Fibroblast of lung (primary cell): ENCODE measurements at places on chromosomes 5 and 9.
A peak's percentile ranks its signal among the peaks of the same experiment; 100 is the strongest.

GRCh38 chr9:123375469-123376132 is 19.6 kb downstream of the CRB2 start:
- DNase-seq, result peak; percentile 12

DNA sequence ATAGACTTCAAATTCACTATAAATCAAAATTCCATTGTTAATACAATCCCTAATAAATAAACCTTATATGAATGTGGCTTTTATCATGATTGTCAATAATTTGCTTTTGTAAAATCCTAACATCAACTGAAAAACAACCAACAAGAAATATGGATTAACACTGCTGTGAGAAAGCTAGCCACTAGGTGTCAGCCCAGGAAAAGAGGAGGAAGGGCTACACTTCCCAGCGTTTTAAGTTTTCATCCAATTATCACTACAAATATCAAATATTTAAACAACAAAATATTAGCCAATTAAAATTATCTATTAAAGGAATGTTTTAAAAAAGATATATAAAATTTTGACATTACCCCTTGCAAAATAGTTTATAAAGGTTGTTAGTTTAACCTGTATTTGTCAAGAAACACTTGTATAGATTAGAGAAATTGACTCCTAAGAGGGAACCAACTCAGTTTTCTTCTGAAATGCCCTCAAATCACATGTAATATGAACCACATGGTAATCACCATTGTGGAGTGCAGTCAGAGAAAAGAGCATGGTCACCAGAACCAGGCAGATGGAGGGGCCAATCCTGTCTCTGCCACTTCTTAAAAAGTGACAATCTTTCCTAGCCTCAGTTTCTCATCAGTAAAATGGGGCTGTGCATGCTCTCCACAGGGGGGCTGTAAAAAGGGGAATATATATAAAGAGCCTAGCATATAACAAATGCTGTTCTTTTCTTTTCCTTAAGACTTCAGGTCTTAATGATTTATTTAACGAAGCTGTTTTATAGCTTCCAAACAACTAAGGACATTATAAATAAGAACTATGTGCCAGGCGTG is 188.2 kb downstream of the CRB2 start:
- DNase-seq, result peak; percentile 22

GRCh38 chr5:54725391-54726280 is 208.1 kb downstream of the SNX18 start:
- peak; percentile 76 for DNase-seq

- peak; percentile 53 for DNase-seq
Measured at GRCh38 chr5:123813937-123814624, 302.1 kb downstream of the CSNK1G3 start.

DNA sequence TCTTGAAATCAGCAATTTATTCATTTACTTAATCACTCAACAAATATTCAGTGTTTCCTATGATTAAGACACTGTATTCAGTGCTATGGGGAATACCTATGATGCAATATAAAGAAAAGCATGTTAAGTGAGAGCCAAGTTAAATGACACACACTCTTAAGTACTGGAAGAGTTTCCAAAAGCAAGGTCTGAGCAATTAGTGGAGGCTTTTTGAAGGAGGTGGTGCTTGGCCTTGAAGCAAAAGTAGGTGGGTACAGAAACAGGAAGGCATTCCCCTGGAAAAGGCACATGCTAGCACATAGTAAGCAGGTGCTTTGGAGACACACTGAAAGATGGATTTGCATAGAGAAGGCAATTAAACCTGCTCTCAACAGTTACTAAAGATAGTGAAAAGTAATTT is 4.0 kb downstream of the TSLP start:
- DNase-seq, result peak; percentile 96

GRCh38 chr5:157366741-157367674 is 93.0 kb upstream of the NIPAL4 start:
- peak; percentile 80 for DNase-seq

DNA sequence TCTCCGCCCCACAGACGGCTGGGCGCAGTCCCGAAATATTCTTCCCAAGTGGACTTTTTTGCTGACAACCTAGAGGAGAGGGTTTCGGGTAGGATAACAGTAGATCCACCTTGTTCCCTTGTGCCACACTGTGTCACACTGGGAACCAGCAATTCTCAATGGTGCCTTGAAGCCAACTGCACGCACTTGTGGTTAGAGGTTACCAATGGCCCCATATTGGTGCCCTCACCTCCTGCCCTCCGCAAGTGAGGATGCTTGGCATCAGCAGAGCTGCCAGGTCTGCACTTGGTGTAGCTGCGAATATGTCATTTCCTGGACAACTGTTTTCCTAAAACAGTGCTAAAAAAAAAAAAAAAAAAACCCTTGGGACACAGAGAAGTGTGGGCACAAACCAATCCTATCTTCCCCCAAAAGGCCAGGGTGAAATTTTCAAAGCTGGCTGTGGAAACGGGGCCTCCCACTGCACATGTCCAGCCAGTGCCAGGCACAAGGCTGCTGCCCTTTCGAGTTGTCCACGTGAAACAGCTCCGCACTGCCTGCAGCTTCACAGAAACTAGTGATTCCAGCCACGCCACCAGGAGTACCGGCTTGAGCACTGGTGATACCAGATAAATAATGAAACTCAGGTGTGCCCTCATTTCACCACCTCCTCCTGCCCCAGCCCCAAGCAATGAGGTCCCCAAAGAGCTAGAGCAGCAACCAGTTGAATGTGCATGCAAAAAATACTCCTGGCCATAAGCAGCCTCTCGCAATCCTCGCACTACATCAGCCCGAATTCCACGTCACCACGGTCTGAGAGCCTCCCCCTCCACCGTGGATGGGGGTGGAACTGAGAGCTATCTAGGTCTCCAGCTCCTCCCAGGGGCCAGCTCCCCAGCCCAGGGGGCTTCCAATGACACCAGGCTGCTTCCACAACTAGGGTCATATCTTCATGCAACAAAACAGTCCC is 51.2 kb downstream of the USP20 start:
- DNase-seq, result no peak

- no peak for DNase-seq
Measured at GRCh38 chr5:180006141-180006540, 65.4 kb downstream of the RNF130 start.

DNA sequence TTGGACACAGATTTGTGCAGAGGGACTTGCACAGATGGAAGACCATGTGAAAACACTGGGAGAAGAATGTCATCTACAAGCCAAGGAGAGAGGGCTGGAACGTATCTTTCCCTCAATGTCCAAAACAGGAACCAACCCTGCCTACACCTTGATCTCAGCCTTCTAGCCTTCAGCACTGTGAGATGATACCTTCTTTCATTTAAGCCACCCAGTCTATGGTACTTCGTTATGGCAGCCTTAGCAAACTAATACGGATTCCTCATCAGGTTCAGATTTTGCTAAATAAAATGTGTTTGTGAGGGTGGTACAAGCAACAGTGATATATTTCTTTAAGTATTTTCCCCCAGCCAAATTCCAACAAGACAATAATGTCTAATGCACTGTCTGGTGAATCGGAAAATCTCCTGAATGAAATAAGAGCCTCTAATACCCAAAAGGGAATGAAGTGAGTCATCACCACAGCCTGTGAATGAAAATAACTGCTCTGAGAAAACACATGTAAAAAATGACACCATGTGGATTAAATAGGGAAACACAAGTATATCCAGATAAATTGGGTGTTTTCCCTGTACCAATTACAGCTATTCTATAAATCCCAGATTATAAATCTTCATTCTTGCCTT is 182.8 kb upstream of the TARS1 start:
- DNase-seq, result peak; percentile 82

- no peak for DNase-seq
Measured at GRCh38 chr9:121333950-121334773, 35.9 kb downstream of the STOM start.

DNA sequence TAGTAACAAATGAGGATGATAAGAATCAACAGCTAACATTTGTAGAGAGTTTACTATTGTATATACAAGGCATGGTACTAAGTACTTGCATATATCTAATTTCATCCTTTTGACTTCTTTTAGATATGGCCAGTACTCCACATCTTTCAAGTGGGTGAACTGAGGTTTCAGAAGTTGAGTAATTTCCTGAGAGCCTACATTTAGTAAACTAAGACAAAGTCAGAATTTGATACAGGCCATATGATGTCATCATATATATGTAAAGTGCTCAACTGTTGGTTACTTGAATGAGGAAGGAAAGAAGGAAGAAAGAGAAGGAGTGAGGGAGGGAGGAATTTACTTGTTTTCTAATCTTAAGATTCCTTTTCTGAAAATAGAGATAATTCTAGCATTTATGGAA is 52.8 kb downstream of the GRIA1 start:
- DNase-seq, result no peak

GRCh38 chr9:123763910-123764588 is 165.9 kb downstream of the DENND1A start:
- peak; percentile 90 for DNase-seq

DNA sequence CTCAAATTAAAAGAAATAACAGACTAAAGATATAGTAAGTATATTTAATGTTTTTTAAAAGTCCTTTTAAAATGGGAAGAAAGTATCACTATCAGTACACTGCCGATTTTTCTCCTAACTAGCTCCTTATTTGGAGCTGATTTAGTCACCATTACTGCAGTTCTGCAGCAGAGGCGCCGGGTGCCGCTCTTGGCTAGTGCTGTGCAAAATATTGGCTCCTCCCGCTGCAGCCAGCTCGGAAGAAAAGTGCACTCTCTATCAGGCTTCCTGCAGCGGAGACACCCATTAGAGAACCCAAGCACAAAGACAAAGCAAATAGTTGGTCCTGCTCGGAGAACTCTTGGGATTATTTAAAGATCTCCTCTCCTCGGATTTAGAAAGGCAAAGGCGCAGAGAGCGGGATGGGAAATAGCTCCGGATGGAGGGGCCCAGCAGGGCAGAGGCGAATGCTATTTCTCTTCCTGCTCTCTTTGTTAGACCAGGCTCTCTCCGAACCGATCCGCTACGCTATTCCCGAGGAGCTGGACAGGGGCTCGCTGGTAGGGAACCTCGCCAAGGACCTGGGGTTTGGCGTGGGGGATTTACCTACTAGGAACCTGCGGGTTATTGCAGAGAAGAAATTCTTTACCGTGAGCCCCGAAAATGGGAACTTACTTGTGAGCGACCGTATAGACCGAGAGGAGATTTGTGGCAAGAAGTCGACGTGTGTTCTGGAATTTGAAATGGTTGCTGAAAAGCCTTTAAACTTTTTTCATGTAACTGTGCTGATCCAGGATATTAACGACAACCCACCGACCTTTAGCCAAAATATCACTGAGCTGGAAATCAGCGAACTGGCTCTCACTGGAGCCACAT is at the start of gene PCDHGB3:
Gene PCDHGB3, plus strand, starts transcription at position 249 of the 855 bp plus-strand sequence. Its CDS starts 153 bp downstream, at position 402.
- DNase-seq, result peak; percentile 70

GRCh38 chr5:153480401-153480800 is 10.1 kb upstream of the GRIA1 start:
- DNase-seq, result no peak

- DNase-seq, result peak; percentile 61
Measured at GRCh38 chr9:8558176-8558575, 758.6 kb upstream of the DMAC1 start.

GRCh38 chr5:140596321-140596741 is 31.7 kb downstream of the SLC35A4 start:
- DNase-seq, result no peak

- no peak for DNase-seq
Measured at GRCh38 chr5:154647761-154648145, 107.4 kb upstream of the LARP1 start.

DNA sequence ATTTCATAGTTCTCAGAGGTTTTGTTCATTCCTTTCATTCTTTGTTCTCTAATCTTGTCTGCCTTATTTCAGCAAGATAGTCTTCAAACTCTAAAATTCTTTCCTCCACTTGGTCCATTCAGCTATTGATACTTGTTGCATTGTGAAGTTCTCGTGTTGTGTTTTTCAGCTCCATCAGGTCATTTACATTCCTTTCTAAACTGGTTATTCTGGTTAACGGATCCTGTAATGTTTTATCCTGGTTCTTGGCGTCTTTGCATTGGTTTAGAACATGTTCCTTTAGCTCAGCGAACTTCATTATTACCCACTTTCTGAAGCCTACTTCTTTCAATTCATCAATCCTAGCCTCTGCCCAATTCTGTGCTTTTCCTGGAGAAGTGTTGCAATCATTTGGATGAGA is 45.1 kb upstream of the TXNDC8 start:
- DNase-seq, result no peak

GRCh38 chr5:72836810-72837209 is 20.3 kb downstream of the TNPO1 start:
- no peak for DNase-seq

- no peak for DNase-seq
Measured at GRCh38 chr5:13214182-13214581, 730.3 kb downstream of the DNAH5 start.

DNA sequence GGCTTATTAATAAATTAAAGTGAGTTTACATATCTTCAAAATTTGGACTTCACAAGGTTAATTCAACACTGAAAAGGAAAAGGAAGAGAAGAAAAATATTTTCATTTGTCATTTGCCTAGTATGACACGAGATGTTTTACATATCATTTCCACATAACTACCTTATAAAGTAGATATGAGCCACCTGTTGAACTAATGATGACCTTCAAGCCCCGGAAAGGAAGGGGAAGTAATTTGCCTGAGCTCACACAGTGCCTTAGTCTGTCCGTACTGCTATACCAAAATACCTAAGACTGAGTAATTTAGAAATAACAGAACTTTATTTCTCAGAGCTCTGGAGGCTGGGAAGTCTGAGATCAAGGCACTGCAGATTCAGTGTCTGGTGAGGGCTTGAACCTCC is 17.9 kb downstream of the CMYA5 start:
- DNase-seq, result no peak

DNA sequence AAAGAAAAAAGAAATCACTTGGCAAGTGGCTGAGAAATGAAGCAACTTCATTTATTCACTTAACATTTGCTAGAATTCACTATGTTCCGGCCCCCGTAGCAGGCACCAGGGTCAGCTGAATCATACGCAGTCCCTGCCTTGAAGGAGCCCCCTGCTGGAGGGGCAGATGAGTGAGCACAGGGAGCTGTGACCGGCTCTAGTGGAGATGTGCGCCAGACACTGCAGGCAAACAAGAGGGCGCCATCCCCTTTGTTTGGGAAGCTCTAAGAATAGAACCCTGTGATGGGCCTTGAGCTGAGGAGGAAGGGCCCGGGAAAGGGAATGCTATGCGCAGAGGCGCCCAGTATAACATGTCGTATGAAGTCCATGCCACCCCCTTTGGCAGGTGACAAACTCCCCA is 20.2 kb upstream of the RPL26L1 start:
- no peak for DNase-seq
